ENCODE measurements at places on chromosomes 2 and 18.

DNA sequence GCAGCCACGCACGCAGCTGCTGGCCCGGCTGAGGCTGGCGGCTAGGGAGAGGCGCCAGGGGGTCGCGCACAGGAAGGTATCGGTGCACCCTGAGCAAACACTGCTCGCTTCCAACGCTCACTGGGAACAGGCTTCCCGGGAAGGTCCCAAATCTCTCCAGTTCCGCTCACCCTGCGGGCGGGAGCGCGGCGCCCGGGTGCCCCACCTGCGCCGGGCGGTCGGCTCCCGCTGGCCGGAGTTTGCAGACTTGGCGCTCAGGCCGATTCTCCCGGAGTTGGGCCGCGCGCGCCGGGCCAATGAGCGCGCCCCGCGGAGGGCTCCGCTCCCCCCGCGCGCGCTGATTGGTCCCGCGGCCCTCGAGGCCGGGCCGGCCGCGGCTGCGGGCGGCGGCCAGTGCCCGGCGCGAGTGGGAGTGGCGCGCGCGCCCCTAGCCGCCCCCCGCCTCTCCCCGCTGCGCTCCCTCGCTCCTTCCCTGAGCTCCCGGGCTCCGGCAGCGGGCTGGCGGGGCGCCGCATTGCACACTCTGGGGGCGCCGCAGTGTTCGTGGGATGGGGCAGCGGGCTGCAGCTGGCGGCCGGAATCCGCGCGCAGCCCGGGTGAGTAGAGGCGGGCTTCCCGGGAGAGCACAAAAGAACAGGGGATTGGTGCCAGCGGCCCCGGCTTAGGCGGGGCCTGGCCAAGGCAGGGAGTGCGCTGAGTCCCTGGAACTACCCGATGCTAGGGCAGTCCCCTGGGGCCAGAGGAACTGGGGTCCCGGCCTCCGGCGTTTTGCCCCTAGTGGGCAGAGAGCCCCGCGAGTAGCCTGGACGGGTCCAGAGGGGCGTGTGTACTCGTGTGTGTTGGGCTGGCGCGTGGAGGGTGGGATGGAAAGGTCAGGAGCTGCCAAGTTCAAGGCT is at the start of gene LYPD6:
LYPD6 (plus strand) TSS at position 461 of the 896 bp plus-strand sequence. CDS start 107,122 bp downstream, outside the sequence.
- peak; percentile 85 for DNase-seq

GRCh38 chr18:11857177-11857887 is 6.1 kb downstream of the CHMP1B start:
- no peak for DNase-seq

DNA sequence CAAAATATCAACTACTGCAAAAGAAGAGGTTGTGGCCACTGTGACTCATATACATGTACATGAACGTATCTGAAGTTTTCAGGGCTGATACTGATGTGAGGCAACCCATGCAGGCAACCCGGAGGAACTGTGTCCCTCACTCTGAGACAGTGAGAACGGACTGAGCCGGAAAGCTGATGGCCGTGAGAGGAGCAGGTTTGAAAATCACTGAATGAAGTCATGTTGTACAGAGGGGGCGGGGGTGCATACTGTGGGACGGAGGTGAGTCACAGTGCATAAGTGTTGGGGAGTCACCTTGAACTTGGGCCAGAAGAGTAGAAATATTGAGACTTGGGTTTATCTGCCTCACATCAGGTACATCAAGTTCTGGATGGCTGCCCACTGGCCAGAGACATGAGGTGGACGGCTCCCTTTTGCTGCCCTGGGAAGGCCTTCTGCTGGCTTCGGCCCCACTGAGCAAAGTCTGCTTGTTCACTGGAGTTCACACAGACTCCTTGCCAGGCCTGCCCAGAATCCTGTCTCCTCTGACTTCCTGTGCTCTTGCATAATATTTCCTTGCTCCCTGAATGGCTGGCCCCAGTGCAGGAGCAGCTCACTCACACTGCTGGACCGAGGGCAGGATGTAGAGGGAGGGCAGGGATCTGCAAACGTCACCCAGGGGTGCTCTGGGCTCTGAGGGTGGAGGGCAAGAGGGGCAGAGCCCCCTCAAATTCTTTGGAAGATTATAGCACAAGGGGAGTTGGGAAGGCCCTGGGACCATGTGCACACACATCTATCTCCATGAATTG is 18.1 kb downstream of the EPAS1 start:
- no peak for DNase-seq

DNA sequence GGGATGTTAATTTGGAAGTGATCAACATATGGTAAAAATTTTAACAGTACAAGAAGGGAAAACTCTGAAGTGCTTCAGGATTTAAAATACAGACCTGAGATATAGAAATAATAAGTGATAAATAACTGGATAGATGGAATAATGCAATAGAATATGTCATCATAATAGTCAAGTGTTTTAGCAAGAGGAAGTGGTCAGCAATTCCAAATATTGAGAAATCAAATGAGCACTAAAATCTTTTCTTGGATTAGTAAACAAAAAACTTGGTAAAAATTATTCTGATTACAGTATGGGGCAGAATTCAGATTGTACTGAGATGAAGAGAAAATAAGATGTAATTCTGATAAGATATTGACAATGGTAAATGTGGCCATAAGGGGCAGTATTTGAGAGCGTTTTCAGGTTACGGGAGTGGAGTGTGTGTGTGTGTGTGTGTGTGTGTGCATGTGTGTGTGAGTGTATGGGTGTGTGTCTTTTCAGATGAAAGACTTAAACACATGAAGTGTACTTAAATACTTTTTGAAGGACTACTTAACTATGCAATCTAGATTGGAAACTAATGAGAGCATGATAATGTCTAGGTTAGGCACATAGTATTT is 217.9 kb upstream of the ITGA4 start:
- DNase-seq, result no peak

- peak; percentile 75 for DNase-seq
Observed at GRCh38 chr2:2662847-2663356, 331.8 kb upstream of the MYT1L start.

GRCh38 chr2:239869272-239870155 is 155.6 kb downstream of the NDUFA10 start:
- DNase-seq, result no peak

DNA sequence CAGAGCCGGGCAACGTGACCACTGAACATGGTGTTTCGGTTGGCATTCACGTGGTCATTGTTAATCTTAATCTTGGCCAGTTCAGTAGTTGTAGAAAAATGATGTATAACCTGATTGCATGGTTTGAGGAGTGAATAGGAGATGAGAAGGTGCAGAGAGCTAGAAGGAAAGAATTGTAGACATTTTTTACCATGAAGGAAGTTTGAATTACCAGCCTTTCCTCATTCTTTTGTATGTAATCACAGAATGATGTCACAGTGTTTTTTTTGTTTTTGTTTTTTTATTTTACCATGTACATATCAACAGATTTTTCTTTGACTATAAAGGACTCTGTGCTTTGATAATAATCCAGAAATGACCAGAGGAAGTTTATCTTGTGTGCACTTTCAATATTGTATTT is 126.3 kb downstream of the LTBP1 start:
- no peak for DNase-seq

- no peak for DNase-seq
Observed at GRCh38 chr2:233551491-233551890, 15.1 kb downstream of the USP40 start.

DNA sequence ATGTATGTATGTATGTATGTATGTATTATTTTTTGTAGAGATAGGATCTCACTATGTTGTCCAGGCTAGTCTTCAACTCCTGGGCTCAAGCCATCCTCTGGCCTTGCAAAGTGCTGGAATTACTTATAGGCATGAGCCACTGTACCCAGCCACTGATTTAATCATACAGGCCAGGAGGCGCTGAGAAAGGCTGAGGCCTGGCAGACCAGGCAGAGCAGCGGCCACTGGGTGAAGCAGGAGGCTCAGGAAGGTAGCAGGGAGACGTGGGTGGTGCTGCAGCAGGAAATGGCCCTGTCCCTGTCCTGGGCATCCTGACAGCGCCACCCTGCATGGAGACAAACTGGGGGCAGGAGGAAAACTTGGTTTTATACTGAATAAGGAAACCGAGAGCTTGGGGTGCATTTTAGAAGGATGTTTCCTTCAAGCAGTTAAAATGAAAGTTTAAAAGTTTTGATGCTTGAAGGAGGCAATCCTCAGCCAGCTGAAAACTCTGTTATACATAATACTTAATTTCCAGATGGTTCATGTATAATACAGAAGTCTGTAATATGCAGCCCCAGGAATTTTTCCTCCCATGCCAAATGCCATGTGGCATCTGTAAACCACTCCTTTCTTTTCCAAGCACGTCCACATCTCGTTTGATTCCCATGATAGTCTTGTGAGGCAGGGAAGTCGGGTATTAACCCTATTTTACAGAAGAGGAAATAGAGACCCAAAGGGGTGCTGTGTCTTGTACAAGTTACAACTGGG is 182.4 kb downstream of the CELF4 start:
- no peak for DNase-seq

- no peak for DNase-seq
Observed at GRCh38 chr2:54629914-54630857, 93.3 kb upstream of the EML6 start.

DNA sequence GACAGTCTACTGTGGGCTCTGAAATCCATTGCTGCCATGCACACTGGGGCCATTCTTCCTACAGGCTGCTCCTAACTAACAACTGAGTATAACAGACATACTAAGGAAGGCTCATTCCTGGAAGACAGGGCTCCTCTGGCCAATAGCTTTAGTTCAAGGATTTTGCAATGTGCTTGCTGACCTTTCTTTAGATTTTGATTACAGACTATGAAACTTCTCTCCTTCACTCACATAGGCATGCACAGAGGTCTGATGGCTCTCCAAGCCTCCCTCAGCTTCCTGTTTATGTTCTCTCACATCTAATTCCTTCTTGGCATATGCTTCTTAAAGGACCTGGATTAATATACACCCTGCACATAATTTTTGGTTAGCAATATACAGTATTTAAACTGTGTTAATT is 34.4 kb upstream of the ROCK1 start:
- no peak for DNase-seq

- no peak for DNase-seq
Observed at GRCh38 chr2:219058541-219059374, 2.0 kb downstream of the IHH start.

DNA sequence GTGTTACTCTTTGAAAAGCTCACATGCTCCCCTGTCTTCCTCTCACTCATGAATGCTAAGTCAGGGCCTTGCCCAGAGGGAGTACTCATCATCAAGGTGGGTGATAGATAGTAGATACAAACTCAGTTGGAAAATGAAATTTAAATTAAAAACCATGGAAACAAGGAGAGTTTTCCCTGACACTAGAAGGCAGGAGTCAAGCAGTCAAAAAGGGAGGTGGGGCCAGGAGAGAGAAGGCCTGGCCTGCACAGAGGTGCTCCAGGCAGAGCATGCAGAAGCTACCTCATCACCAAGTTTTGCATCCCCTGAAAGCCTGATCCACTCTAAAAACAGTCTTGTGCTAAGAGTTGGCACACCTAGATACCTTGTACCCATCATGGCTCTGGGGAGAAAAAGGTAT is 143.7 kb downstream of the MYO5B start:
- no peak for DNase-seq

- DNase-seq, result no peak
Observed at GRCh38 chr2:15912203-15912602, 28.1 kb upstream of the MYCN start.

- no peak for DNase-seq
Observed at GRCh38 chr18:27244259-27244658, 59.2 kb upstream of the CHST9 start.

DNA sequence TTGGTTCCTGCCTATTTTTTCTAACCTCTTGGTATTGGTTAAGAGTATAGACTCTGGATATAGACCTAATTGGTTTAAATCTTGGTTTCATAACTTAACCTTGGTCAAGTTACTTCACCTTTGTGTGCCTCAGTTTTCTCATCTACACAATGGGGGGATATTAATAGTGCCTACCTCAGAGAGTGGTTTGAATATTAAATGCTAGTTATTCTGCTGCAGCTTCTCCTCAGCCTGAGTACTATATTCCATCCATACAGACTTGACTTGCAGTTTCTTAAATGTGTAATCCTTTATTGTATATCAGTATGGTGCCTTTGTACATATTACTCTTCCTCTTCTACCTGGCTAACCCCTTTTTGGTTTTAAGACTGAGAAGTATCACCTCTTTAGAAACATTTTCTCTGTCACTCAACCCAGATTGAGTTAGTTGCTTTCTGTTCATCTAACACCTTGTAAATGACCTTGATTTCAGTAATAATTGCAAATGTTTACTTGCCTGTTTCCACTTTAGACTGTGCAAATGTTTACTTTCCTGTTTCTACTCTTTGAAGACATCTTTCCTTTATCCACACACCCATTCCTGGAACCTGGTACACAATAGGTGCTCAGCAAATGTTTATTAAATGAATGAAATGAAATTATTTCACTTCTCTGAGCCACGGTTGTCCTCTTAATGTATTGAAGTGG is 6.6 kb downstream of the ACVR2A start:
- no peak for DNase-seq

DNA sequence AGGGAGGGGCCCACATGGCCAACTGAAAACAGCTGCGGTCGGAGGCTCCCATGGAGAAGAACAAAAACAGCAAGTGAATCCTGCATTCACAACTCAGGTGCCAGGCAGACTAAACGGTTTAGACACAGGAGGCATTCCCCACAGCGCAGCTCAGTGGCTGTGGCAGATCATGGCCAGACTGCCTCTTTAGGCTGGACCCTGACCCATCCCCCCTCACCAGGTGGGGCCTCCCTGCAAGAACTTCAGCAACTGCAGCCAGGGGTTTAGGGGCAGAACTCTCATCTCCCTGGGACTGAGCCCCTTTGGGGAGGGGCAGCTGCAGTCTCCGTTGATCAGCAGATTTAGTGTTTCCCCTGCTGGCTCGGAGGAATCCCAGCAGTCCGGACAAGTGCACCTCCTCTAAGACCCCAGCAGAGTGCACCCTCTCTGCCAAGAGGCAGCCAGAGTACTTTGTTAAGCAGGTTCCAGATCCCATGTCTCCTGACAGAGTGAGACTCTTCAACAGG is 346.7 kb downstream of the SS18 start:
- no peak for DNase-seq

- DNase-seq, result no peak
Observed at GRCh38 chr2:1588978-1589621, 155.2 kb downstream of the PXDN start.

DNA sequence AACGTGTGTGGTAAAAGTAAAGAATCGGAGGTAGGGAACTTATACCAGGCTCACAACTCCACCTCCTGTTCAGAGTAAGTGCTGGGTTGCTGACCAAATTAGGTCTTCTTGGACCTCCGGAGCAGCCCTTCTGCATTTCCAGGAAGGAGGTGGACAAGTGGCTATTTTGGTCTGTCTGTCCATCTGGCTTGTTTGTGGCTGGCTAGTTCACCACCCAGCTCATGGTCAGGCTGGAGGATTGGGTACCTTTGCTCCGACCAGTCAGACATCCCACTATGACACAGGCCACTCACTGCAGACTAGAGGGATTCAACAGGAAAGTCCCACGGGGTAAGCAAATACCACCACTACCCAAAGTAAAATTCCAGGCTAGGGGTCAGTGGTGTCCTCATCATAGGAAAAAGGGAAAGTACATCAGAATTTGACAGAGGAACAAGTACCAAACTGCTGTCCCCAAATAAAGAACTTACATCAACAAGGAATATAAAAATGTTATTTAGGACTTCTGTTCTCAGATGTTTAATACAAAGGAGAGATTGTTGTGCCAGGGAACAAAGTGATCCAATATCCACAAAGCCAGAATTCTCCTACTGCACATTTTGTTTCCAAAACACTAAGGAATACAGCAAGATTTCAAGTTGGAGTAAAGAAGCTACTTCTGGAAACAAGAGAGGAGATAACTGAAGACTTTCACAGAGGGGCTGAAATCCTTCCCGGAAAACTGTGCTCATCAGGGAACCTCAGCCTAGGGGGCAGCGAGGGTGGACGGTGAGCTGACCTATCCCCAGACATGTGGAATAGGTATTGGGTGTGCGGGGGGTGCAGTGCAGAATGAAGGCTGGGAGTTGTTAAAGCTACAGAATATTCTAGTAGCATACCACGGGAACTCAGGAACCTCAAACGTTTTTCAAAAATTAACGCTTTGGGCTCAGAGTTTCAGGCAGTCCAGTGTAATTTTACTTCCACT is 56.9 kb downstream of the BCL2 start:
- DNase-seq, result no peak

All from NCI-H2081 (cell line).